HT1080 (cell line): ENCODE measurements at places on chromosomes 7 and 10. TPM values are rescaled to one million over a fixed set of nuclear protein-coding genes. Genes with fewer than 3 reads are reported as not detected.
A peak's percentile ranks its signal among the peaks of the same experiment; 100 is the strongest.

GRCh38 chr7:156034397-156034796 is 222.1 kb upstream of the SHH start:
- peak; percentile 72 for DNase-seq

The HOXA6 gene
- total RNA-seq: 3.6 and 4.5 TPM in 2 replicates

DNA sequence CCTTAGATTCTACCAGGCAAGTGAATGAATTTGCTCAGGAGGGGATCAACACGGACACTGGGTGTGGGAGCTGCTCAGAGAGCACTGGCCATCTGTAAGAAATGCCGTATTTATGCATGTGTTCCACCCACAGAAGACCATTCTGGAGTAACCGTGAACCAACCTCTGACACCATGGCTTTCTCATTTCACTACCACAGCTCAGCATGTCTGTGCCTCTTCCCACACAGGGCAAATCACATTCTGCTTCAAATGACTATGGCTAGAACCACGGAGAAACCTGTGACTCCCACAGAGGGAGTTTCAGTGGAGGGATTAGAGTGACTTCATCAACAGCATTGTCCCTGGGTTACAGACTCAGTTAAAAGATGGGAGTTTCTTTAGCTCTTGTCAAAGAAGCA is 893.4 kb downstream of the XPNPEP1 start:
- no peak for DNase-seq

- no peak for DNase-seq
These were observed 55.7 kb upstream of the CDK14 start for GRCh38 chr7:90540406-90540805.

- no peak for DNase-seq
These were observed 176.2 kb downstream of the PTPRN2 start for GRCh38 chr7:158411232-158411950.

DNA sequence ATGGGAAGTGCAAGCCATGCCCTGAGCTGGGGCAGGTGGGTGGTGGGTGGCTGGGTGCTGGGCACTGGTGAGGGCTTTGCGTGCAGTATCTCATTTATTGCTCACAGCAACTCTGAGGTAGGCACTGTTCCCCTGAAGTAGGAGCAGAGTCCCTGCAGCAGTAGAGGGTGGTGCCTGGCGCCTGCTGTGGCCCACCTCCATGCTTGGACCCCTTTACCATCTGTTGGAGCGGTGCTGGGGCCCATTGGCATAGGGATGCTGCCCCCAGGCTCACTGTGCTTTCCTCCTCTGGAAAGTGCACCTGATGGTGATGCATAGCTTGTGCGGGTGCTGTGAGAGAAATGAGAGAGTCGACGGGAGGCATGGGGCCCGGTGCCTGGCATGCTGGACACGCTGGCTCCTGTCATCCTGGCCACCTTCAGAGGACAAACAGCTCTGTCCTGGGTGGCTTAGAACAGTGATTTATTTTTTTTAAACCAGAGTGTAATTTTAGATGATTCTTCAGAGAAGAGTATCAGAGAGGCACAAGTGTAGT is 10.4 kb downstream of the SFRP5 start:
- no peak for DNase-seq

DNA sequence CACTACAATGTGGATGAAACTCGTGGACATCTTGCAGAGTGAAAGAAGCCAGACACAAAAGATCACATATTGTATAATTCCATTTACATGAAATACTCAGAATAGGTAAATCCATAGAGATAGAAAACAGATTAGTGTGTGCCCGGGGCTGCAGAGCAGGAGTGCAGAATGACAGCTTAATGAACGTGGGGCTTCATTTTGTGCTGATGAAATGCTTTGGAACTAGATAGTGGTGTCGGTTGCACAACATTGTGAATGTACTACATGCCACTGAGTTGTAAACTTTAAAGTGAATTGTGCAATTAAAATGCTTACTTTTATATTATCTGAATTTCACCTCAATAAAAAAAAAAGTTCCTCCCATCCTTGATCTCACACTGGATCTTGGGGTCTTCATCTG is 31.8 kb upstream of the CARD11 start:
- DNase-seq: no peak

The AZGP1 gene
- not detected in 2 replicates for total RNA-seq

DNA sequence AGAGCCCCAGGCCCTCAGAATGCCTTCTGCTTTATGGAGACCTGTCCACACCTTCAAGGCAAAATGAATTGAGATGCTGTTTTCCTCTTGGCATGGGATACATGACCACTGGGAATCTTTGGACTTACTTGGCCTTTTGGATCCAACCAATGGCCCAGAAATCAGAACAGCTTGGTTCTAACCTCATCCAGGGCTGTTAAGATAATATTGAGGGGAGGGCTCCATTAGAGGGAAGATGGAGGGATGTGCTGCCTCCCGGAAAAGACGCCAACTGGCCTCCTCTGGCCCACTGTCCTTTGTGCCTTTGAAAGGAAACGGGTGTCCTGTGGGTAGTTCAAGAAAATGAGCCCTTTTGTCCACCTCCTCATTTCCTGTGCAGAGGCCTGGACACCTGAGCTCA is 530.9 kb downstream of the KCNMA1 start:
- DNase-seq: no peak

GRCh38 chr10:119030421-119031250 is 1.1 kb downstream of the NANOS1 start:
- peak; percentile 44 for DNase-seq

The SH3PXD2A gene
- total RNA-seq: 4.1 and 5.8 TPM in 2 replicates

DNA sequence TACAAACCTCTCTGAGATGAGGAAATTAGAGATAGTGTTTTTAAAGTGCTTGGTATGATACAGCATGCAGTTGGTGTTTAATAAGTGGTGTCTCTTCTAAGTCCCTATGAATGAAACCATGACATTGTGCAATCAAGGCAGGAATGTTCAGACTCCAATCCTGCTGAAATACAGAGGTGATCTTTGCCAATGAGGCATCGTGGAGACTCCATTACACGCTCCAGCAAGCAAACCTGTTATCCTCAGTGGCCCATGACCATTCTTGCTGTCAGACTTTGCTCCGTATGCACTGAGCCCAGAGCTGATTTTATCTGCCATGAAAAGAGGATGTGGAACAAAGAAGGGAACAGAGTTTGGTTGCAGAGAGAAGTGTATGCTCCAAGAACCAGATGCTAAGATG is 47.3 kb downstream of the CDHR3 start:
- DNase-seq: no peak

The C10orf105 gene
- not detected in 2 replicates for total RNA-seq

DNA sequence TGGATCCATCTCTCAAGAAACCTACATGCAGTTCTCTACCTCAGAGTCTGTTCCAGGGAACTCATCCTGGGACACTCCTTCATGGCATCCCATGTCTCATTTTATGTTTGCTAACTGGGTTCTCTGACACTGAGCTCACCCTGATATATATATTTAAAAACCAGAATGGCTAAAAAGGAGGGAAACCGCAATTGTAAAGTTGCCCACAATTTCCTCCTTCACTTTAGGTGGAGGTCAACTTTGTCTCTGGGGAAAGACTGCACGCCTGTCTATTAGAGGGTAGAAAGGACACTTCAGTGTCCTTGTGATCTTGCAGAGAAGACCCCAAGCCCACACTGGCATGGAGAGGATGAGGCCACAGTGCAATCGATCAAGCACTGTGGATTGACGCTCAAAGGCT is 131.7 kb downstream of the TEX36 start:
- DNase-seq: no peak

DNA sequence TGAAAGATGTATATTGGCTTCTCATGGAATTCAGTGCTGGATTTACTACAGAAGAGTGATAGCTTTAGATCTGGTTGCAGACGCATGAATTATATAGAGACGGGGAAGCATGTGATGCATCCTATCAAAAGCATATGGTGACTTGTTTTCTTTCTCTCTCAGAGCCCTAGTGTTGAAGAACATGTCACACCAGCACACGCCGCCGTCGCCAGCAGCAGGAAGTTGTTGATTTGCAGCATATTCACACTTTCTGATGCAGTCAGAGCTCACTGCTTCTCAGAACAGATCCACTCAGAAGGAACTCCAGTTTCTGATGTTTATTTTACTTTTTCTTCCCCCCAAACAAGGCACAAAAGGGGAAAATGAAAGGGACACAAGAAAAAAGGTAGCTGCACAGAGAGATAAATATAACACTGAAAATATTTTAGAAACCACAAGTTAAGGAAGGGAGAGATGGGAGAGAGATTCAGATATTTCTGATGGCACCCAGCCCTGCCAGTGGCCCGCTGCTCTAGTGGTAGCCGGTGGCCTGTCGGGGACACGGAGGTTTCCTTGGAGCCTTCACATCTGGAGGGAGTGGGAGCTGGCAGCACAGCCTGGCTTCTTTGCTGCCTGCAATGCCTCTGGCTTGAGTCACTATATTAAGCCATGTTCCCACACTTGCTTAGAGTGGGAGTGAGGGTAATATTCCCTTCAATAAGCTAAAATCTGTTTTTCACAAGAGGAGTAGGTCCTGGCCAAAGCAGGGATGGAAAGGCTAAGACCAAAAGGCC is 123.2 kb downstream of the NRP1 start:
- DNase-seq: no peak

The IFIT1 gene
- 3.2 and 3.5 TPM in 2 replicates for total RNA-seq

DNA sequence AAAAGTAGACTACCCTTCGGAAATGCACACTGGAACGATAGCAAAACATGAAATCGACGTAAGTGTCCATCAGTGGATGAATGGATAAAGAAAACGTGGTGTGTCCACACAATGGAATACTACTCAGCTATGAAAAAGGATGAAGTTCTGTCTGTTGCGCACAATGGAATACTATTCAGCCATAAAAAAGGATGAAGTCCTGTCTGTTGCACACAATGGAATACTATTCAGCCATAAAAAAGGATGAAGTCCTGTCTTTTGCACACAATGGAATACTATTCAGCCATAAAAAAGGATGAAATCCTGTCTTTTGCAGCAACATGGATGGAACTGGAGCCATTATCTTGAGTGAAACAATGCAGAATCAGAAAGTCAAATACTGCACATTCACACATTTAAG is 591.8 kb downstream of the PTPRN2 start:
- no peak for DNase-seq

The GPR37 gene
- total RNA-seq: 0.79 and 0.80 TPM in 2 replicates

The OR6V1 gene
- total RNA-seq: not detected in 2 replicates

DNA sequence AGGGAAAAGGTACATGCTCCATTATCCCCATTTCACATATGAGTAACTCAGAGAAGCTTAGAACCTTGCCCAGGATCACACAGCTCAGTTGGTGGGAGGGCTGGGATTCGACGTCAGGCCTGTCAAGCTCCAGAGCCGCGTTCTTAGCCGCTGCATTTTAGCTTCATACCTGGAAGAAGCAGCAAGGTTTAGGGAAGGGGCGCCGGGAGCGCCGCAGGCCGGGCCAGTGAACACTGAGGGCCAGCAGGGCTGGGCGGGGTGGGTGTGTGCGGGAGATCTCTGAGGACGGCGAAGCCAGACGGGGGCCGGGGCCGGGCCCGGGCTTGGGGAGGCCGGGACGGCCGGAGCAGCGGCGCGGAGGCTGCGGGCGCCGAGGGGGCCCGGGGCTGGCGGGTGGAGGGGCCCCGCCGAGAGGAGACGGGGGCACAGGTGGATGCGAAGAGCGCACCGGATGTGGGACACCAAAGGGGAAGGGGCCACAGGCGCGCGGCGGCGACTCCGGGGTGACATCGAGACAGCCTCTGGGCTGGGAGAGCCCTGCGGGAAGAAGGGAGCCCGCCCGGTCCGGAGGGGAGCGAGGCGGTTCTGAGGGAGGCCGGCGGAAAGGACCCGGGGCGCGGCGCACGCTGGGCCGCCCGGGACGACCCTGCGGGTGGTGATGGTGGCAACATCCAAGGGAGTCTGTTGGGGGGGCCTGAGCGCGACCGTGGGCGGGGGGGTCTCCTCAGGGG is 498 bp downstream of the NDST2 start:
- no peak for DNase-seq

The ENTPD1 gene
- total RNA-seq: not detected in 2 replicates

The LIPM gene
- not detected in 2 replicates for total RNA-seq

GRCh38 chr7:31882187-31882586 is 188.0 kb downstream of the PDE1C start:
- no peak for DNase-seq

- DNase-seq: no peak
These were observed 513.3 kb downstream of the MDFIC start for GRCh38 chr7:115435178-115435577.

DNA sequence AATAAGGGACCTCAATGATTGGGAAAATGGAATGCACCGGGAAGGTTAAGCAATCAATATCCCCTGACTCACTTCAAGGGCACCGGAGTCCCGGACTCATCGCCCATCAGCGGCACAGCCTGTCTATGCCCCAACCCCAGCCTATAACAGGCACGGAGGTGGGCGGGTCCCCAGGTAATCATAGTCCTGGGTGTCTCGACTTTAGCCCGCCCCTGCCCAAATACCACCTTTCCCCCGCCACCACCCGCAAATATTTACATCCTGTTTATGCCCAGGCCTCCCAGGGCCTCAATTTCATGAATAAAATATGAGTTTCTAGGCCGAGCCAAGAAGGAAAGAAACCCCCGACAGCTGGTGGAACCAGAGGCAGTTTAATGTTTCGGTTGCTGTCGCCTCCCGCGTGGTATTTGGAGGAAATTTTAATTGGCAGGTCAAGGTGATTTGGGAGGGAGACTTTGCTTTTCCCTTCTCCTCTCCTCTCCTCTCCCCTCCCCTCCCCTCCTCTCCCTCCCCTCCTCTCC is 15.6 kb upstream of the RFC2 start:
- DNase-seq: peak; percentile 60

- DNase-seq: peak; percentile 69
These were observed 56.4 kb upstream of the PLPP4 start for GRCh38 chr10:120400601-120401000.

The TAC1 gene
- not detected in 2 replicates for total RNA-seq

DNA sequence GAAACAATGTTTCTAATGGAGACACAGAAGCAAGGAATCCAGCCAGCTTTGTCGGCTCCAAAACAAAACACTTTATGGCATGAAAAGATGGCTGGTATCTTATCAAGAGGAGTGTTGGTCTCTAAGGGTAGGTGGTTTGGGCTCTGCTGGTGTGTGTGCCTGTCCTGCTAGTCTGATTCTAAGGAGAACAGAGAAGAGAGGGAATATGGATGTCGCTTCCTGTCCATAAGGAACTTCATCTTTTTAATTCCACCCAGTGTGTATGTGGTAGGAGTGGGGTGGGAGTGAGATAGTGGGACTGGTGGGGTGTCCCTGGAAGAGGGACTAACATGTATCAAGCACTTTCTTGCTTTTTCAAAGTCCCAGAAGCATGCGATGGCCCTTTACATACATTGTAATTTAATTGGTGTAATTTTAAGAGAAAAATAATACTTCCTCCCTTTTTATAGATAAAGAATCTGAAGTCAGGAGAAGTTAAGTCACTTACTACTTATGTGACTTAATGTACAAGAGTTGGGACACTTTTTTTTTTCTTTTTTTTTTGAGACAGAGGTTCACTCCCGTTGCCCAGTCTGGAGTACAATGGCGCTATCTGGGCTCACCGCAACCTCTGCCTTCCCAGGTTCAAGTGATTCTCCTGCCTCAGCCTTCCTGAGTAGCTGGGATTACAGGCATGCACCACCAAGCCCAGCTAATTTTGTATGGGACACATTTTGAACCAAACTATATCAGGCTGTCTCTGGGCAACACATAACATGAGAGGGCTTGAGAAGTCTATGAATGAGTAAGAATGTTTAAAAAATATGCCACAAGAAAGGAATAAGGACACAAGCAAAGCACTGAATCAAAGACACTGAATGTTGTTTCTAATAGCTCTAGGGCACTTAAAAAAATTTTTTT is 18.8 kb downstream of the NT5C3A start:
- no peak for DNase-seq

The UNCX gene
- total RNA-seq: not detected in 2 replicates

The CYP2C19 gene
- total RNA-seq: not detected in 2 replicates

The LRMDA gene
- total RNA-seq: not detected in 2 replicates
